Aorta (tissue), 5 donors: ENCODE measurements at places on chromosomes 7 and 10. TPM values are rescaled to one million over a fixed set of nuclear protein-coding genes. Genes with fewer than 3 reads are reported as not detected.

Gene SRRM3
- 5.9 TPM for total RNA-seq

Gene LEP
- total RNA-seq: 0.45 TPM

Gene LIPJ
- total RNA-seq: not detected

Gene MYH16
- not detected for total RNA-seq

Gene CTAGE8
- total RNA-seq: 1.2 TPM

Gene CTNNA3
- total RNA-seq: 8.9 TPM

Gene FAM221A
- total RNA-seq: 8.5 TPM

Gene CYP3A4
- total RNA-seq: not detected

Gene SSC4D
- total RNA-seq: 0.58 TPM

Gene NRP1
- 111 TPM for total RNA-seq

Gene AGAP5
- total RNA-seq: 13.2 TPM

Gene CNTNAP2
- not detected for total RNA-seq

Gene TECPR1
- total RNA-seq: 48.0 TPM

Gene CALHM3
- total RNA-seq: not detected

Gene PRPS1L1
- total RNA-seq: not detected

Gene ELOVL3
- not detected for total RNA-seq

Gene CASD1
- 17.1 TPM for total RNA-seq

Gene ASZ1
- not detected for total RNA-seq
